ENCODE measurements at places on chromosomes 5 and 9.
A peak's percentile ranks its signal among the peaks of the same experiment; 100 is the strongest.

DNA sequence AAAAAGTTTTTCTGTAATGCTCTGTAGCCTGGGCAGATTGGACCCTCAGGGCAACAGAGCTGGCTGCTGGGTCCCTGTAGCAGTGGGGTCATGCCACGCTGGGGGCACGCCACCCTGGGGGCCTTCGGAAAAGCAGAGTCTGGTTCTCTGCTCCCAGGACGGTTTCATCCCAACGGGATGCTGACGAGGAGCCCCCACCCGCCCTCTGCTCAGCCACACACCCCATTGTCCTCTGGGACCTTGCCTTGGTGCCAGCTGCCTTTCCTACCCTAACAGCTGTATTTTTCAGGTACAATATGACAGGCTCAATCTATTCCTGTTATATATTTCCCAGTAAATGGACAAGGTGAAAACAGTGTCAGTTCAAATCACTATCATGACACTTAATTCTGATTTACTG lies 29.0 kb upstream of the MVB12B start:
- no peak for DNase-seq

GRCh38 chr5:94693043-94693822 lies 74.8 kb downstream of the SLF1 start:
- no peak for DNase-seq

- DNase-seq: no peak
Measured at GRCh38 chr5:50553560-50553984, 112.5 kb upstream of the EMB start.

DNA sequence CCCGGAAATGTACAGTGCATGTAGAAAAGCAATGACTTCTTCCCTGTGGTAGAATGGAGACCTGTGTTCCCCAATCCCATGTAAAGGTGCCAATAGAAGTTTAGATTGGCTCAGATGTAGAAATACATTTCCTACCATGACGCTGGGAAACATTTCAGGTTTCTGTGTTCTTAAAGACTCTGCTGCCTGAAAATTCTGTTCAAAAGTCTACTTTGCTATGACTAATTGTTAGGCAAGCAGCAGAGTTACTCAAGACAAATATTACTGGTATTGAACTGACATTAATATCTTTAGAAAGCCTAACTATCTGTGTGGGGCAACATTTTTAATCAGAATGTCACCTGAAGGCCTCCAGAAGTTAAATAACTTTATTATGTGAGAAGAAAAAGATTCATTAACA lies 75.5 kb upstream of the ELL2 start:
- DNase-seq: no peak

DNA sequence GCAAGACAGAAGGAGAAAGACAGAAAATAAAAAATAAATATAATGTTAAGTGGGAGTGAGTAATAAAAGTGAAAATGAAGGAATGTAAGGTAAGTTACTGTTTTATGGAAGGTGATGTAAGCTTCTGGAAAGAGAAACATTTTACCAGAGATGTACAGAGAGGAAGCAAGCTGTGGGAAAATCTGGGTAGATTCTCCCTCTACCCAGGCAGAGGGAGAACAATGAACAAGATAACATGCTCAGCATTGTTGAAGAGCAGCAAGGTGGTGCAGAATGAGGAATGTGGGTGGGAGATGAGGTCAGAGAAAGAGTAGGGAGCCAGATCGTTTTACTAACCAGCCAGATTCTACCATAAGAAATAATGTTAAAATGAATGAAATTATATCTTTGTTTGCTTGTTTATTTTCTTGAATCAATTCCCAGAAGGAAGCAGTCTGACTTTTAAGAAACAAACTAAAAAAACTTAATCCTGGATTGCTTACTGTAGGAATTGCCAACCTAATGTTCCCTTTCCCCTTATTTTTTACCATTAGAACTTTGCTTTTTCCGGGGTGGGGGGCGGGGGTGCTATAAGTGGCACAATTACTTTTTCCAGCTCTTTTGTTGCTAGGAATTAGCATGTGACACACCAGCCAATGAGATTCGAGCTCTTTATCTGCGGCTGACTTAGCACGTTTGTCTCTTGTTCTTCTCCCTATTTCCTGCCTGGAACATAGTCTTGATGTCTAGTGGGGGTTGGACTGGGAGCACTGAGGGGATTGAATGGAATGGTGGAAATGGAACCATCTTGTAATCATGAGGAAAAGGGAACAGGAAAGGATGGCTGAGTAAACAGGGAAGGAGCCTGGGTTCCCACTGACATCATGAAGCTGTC lies 356.7 kb downstream of the TMEM167A start:
- no peak for DNase-seq

- DNase-seq: no peak
Measured at GRCh38 chr5:133307275-133307674, 255.5 kb downstream of the HSPA4 start.

DNA sequence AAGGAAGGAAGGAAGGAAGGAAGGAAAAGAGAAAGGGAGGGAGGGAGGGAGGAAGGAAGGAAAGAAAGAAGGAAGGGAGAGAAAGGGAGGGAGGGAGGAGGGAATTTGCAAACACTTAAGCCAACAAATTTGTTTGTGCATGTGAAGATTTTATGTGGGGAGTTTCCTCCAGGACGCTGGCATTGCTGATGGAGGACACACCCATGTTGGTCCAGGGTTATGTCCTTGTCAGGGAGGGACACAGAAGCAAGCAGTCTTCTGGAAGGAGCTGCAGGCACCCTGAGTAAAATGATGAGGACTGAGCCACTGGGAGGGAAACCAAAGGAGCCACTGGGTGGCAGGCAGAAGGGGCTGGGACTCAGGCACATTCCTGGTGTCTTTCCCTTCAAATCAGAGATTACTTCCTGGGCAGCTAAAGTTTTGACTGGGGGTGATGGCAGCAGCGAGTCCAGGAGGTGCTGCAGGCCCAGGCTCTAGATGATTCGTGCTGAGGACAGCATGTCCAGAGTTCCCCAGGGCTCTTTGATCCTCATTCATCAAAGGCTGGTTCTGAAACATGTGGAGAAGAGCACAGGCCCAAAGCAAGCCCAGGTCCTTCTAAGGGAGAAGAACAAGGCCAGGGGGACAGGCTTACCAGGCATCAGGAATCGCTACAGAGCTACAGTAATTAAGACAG lies 109.2 kb downstream of the PAX5 start:
- no peak for DNase-seq

GRCh38 chr5:20514145-20514544 lies 526.1 kb upstream of the CDH18 start:
- no peak for DNase-seq

DNA sequence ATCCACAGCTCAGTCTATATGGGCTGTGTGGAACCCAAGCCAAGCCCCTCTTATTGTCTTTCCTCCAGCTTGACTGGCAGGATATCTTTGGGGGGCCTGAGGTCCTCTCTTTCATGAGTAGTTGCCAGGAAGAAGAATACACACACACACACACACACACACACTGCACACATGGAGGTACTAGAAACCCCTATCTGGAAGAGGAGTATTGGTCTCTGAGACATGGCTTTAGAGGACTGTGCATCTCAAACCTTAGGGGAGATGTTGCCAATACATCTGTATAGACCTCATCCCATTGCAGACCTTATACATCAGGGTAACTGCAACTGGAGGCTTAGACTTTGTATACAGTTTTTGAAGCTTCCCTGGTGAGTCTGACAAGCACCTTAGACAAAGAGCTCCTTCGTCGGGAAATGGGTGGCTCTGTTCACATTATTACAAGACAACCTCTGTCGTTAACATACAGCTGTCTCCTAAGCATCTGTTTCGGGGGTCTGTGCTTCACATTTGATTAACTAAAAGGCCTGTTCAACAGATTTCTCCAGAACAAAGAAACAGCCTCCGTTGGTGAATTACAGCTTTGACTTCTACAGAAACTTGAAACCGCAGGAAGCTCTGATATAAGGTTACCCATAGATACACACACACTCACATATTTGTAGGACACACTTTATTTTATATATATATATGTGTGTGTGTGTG lies 5.5 kb upstream of the ENTREP1 start:
- no peak for DNase-seq

DNA sequence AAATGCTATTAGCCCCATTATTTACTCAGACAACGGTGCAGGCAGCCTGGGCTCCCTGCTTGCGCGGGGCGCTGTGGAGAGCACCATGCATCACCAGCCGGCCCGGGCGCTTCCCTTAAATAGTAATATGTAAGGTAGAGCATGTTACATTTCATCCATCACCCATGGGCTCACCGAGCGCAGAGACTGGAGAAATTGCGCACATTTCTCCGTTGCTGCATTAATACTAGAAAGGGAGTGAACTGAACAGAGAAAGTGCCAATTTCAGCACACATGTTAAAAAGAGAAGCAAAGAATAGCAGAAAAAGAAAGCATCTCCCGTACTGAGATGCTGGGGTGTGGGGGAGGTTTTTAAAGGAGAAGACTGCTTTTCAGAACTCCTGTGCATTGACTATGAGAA lies 400.3 kb downstream of the ZSWIM6 start:
- no peak for DNase-seq

DNA sequence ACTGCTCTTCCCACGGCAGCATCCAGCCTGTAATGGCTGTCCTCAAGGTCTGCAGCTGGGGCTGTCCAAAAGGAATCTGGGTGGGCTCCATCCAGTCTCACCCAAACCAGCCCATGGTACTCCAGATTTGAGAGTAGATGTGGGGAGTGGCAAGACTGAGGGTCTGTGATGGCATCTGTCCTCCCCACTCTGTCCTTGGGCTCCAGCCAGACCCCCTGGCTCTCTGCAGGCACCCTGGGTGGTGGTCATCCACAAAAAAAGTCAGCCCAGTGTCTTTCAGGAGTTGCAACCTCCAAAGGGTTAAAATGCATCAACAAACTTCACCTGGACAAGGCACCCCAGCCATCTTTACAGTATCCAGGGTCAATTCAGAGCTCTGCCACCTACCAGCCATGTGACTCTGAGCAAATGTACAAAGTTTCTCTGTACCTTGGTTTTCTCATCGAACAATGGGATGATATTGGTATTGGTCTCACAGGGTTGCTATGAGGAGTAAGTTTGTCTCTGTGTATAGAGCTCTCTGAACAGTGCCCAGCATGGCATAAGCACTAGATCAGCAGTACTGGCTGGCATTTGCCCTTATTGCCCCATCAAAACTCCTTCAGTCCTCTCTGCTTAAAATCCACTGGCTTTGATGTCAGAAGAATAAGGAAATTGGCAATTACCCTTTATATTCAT lies 7.3 kb upstream of the S1PR3 start:
- no peak for DNase-seq

- DNase-seq: peak; percentile 18
Measured at GRCh38 chr5:158722940-158723339, 376.8 kb downstream of the EBF1 start.

- DNase-seq: no peak
Measured at GRCh38 chr5:28734396-28734795, 1696.0 kb upstream of the CDH9 start.

DNA sequence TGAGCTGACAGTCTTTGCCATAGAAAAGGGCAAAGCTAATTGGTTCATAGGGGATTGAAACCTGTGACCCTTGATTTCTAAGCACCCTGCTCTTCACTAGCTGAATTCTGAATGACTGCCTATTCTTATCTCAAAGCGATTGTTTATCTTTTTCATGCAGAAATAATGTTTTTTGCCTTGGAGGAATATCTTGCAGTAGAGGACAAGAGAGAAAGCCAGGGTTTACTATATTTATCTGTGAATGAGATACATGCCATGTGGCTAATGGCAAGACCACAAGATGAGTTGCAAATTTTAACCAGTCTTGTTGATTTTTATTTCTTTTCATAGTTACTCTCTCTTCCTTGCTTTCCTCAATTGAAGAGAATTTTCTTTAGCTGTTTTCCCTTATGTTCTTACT lies 185.0 kb downstream of the CNTLN start:
- no peak for DNase-seq

- DNase-seq: no peak
Measured at GRCh38 chr5:153571162-153571561, 80.7 kb downstream of the GRIA1 start.
